ENCODE measurements at places on chromosomes 1 and 21. TPM values are rescaled to one million over a fixed set of nuclear protein-coding genes. Genes with fewer than 3 reads are reported as not detected.

SYNJ1 gene
- 9.4 TPM for total RNA-seq

LY9 gene
- not detected for total RNA-seq

OR2T2 gene
- not detected for total RNA-seq

CLIC6 gene
- total RNA-seq: not detected

TCEANC2 gene
- total RNA-seq: 1.7 TPM

Measured in GM23248 (cell line).